Posterior vena cava (tissue), 2 donors: ENCODE measurements at places on chromosomes 12 and 14. TPM values are rescaled to one million over a fixed set of nuclear protein-coding genes. Genes with fewer than 3 reads are reported as not detected.

DNA sequence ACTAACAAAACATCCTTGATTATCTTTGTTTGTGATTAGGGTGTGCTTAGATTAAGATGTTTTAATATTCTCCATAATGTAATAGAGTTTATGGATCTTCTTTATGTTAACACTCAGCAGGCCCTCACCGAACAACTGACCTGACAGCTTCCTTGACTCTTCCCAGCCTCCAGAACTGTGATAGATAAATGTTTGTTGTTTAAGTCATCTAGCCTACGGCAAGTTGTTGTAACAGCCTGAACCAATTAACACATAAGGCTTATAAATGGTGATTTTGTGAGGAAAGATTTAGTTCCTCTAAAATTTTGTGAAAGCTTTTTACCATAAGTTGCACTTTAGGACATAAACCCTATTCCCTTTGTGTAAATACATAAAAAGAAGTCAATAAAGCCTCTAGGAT, 156.5 kb upstream of the DCN start:
- no peak for DNase-seq

Gene TARBP2
- 16.8 TPM for total RNA-seq

DNA sequence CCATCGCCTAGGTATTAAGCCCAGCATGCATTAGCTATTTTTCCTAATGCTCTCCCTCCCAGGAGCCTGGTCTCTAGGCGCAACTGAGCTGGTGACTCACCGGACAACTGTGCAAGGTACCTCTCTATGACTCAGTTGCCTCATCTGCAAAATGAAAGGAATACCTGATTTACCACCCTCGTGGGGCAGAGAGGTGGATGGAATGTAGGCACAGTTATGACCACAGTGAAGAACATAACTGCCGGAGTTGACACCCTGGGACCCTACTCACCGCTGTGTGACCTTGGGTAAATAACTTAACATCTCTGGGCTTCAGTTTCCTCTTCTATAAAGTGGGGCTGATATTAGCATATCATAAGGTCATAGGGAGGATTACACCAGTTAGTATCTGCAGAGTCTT, 22.6 kb downstream of the BCL11B start:
- no peak for DNase-seq

Gene TAS2R31
- 3.3 TPM for total RNA-seq

DNA sequence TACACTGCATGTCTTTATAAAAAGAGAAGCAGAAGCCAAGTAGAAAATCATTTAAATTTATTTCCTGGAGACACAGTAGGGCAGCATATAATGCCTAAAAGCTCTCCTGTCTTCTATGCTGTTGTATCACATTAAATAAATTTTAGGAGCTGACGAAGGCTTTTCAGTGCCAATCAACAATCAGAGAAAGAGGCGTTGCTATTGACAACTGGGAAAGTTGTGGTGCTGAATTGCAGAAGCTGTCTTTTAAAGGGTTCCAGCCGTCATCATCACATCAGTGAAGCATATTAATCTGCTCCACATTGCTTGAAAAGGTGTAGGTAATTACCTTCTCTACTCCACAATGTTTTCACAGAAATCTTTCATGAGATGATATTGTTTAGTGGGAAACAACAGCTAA, 103.9 kb downstream of the FSCB start:
- no peak for DNase-seq

DNA sequence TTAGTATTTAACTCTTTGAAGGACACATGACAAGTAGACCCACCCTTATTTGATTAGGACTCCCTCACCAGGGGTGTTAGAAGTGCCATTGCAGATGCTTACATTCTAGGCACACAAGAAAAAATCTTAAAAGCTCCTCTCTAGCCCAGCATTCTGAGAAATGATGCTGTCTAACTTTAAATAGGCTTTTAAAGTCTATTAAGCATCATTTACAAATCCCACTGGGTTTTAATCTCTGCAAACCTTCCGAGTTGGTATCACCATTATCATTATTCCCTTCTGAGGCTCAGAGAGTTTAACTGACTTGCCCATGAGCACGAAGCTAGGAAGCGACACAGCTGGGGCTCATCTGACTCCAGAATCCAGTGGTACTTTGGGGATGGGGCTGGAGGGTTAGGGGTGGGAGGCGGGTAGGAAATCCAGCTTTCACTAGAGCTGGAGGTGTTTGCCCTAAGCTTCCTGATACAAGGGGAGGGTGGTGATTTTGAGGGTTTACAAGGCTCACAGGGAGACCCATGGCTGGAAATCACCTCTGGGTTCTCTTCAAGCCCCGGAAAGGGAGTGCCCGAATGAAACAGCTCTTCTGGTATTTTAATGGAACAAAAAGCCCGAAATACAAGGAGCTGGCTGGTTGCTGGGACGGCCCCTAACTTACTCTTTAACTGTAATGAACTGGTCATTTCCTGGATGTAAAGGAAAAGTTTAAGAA, 109.2 kb upstream of the FUT8 start:
- DNase-seq: no peak

Gene HOXC4
- 17.1 TPM for total RNA-seq

DNA sequence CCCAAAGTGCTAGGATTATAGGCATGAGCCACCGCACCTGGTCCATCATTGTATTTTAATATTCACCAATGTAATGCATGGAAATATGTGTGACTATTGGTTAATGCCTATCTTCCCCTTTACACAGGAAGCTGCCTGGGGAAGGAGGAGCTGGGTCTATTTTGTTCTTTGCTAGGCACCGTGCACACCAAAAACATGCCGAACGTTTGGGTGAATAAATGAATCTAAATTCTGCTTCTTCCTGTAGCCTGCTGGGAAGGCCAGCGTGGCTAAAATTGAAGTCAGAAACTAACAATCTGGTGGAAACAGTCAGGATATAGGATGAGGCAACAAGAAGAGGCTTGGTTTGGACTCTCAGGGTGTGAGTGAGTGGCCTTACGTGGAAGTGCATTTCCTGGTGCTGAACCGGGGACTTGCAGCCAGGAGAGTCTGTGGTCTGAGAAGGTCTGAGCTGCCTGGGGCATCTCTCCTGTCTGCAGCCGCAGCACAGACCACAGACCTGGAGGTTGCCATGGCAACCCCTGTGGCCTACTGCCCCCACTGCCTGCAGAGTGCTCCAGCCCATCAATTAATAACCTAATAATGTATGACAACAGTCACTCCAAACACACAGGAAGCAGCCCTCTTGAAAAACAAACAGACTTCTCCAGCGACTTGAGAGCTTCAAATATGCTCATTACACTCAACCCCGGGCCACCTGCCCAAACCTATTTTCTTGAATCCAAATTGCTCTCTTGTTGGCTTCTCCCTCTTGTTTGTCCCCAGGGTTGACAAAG, 5.5 kb upstream of the GPR68 start:
- DNase-seq: no peak

- peak; percentile 74 for DNase-seq
These were observed 24.4 kb downstream of the JAG2 start for GRCh38 chr14:105144026-105144665.

Gene NKX2-1
- total RNA-seq: not detected

DNA sequence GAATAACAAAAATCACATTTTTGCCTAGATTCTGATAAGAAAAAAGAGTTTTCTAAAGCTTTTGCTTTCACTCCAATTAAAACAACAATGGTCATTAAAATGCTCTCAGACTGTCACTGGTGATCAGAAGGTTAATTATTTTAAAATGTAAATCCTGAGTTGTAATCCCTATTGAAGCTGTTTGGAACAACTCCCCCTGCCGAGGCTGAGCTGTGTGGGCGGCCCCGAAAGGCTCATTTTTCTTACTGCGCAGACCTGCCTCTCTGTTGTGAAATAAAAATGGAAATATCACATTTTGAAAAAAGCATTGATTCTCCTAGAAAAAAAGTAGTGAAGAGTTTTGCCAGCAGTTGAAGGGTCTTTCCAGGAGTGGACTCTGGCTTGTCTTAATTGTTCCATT, 174.8 kb upstream of the CDKN3 start:
- DNase-seq: no peak

GRCh38 chr12:76024102-76024781, 7.3 kb downstream of the PHLDA1 start:
- DNase-seq: no peak

GRCh38 chr14:60222820-60223219, 26.2 kb upstream of the PPM1A start:
- no peak for DNase-seq

- DNase-seq: peak; percentile 77
These were observed at the start of gene AQP2 for GRCh38 chr12:49950273-49951251. Gene AQP2 (plus strand): TSS chr12:49950737. CDS start chr12:49950831, 94 bp downstream.

GRCh38 chr12:48441069-48441468, 31.3 kb upstream of the ANP32D start:
- DNase-seq: no peak

- DNase-seq: no peak
These were observed 33.5 kb downstream of the A2ML1 start for GRCh38 chr12:8855891-8856290.

GRCh38 chr12:91057368-91058165, at the start of gene KERA:
Gene KERA (minus strand): TSS chr12:91058024. CDS start chr12:91056281, 1,743 bp downstream.
- no peak for DNase-seq

DNA sequence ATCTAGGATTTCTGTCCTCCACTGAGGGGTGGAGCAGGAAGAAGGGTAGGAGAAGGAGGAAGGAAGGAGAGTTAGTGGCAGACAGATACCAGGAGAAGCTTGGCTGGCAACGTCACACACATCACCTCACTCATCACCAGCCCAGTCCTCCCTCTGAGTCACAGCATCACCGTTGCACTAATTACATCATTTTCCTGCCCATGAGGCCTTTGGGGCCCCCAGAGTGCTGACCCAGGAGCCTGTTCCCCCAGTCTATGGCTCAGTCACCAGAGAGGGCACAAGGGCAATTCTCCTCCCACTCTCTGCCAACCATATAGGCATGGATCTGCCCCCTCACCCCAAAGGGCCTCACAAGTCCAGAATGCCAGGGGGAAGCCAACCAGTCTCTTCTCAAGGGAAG, 4.6 kb downstream of the RND1 start:
- DNase-seq: no peak

- DNase-seq: no peak
These were observed 11.4 kb upstream of the ORAI1 start for GRCh38 chr12:121614872-121615467.

DNA sequence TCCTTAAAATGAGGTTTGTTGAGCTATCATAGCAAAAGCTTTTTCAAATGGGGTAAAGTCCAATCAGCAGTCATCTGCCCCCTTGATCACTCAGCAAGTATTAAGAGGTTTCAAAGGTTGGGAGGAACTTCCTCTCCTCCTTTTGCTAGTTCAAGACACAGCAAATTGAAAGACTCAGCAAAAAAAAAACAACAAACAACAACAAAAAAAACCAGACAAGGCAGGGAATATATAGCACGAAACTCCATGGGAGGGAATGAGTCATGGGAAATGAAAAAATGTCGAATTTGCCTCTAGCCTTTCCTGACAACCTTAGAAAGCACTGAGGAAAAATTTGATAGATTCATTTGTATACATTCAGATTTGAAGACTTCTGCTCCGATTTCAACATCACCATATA, 1.6 kb upstream of the SLC7A8 start:
- DNase-seq: no peak

- DNase-seq: no peak
These were observed 258.3 kb upstream of the STXBP6 start for GRCh38 chr14:25308244-25308643.

DNA sequence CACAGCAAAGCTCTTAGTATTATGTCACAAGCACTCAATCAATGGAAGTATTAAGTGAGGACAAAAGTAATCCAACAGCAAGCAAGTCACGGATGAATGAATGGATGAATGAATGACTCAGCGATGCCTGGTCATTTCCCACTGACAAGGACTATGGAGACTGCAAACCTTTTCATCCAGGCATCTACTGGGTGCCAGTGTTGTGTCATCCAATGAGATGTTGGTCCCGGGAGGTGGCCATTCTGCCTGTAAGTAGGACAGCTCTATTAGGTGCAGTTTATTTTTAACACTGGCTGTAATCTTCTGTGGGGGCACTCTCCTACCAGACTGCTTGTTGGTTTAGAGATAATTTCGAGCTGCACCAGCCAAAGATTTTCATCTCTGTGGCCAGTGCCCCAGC, 39.4 kb downstream of the STAB2 start:
- peak; percentile 76 for DNase-seq

Gene CCDC38
- not detected for total RNA-seq

DNA sequence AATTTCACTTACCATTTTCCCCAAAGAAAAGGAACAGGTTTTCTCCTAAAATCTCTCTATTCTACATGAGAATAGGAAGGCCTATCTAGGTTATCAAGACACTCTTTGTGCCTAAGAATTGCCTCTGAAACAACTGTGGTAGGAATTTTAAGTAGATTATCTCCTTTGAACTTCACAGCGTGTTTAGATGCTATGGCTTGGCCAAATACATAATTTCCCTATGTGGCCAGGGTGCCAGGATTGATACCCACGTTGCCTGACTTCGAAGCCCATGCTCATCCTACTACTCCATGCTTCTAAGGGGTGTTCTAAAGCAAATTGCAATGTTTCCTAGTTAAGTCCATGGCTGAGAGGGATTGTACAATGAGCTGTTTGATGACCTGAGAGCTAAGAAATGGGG, 241.5 kb upstream of the FBXO33 start:
- DNase-seq: no peak

DNA sequence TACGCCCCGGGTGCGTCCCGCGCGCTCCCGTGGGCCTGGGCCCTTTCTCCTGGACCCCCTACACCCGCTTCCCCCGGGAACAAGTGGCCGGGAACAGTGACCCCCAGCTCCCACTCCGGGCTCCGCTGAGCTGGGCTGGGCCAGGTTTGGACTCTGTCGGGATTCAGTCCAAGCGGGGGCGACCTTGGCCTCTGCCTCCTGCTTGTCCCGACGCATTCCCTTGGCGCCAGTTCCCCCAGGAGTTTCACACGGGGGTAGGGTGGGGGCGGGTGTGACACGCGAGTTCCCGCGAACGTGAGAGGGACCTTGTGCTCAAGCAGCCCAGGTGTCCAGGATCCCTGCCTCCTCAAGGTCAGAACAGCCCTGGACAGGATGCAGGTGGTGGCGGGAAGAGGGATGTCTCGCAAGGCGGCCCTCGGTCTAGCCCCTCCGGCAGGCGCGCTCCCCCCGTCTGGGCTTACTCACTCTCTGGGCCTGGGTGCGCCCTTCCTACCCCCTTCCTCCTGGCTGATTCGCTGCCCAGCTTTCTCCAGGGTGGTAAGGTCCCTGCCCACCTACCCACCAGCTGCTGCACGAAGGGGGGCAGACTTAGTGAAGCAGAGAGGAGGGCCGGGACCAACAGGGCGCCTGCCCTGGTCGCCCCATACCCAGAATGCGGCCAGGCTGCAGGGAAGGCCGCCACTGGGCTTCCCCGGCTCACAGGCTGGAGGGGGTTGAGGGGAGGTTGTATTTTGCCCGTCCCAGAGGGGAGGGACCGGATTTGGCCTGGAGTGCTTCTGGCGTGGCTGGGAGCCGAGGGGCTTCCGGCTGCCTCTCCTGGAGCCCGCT, 862 bp downstream of the CRIP2 start:
- DNase-seq: peak; percentile 89

Gene IAPP
- total RNA-seq: not detected

Gene STYX
- total RNA-seq: 15.1 TPM

GRCh38 chr14:52553002-52553670, 500 bp downstream of the GPR137C start:
- DNase-seq: no peak

Gene INHBE
- not detected for total RNA-seq

Gene ERG28
- total RNA-seq: 6.7 TPM

Gene CRIP1
- 285 TPM for total RNA-seq

Gene DEGS2
- 1.2 TPM for total RNA-seq

- no peak for DNase-seq
These were observed 115.2 kb upstream of the RAP1B start for GRCh38 chr12:68495336-68496070.

- DNase-seq: peak; percentile 91
These were observed 24.1 kb upstream of the BCDIN3D start for GRCh38 chr12:49866859-49867569.

Gene ART4
- total RNA-seq: 16.1 TPM
